ENCODE measurements at places on chromosomes 3 and 15.
A peak's percentile ranks its signal among the peaks of the same experiment; 100 is the strongest.

- no peak for DNase-seq
Observed at GRCh38 chr3:7166460-7166859, 305.5 kb downstream of the GRM7 start.

DNA sequence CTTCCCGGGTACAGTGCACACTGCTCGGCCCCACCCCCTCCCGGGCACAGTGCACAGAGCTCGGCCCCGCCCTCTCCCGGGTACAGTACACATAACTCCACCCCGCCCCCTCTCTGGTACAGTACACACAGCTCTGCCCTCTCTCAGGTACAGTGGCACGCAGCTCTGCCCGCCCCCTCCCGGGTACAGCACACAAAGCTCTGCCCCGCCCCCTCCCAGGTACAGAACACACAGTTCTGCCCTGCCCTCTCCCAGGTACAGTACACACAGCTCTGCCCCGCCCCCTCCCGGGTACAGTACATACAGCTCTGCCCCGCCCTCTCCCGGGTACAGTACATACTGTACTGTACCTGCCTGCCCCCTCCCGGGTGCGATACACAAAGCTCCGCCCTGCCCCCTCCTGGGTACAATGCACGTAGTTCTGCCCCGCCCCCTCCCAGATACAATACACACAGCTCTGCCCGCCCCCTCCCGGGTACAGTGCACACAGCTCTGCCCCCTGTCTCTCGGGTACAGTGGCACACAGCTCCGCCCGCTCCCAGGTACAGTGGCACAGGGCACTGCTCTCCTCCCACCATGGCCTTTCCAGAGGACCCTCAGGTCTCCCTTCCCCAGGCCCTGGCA lies 16.4 kb upstream of the PRR20G start:
- no peak for DNase-seq

- DNase-seq: no peak
Observed at GRCh38 chr3:45794177-45794560, 2.2 kb downstream of the SLC6A20 start.

DNA sequence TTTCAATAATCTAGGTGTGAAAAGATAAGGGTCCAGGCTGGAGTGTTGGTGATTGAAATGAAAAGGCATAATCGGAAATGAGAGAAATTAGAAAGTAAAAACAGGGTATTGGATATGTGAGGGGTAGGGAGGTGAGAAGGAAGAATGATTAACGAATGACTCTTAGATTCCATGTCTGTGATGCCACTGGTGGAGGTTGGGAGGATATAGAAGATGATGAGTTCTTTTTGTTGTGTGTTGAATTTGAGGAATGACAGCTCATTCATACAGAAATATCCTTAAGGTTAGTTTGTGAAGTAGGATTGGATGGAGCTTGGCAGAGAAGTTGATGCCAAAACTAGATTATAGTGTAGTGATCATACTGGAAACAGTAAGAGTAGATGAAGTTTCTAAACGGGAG lies 72.2 kb upstream of the CCNL1 start:
- DNase-seq: no peak

GRCh38 chr3:182268711-182269110 lies 524.6 kb upstream of the ATP11B start:
- no peak for DNase-seq

DNA sequence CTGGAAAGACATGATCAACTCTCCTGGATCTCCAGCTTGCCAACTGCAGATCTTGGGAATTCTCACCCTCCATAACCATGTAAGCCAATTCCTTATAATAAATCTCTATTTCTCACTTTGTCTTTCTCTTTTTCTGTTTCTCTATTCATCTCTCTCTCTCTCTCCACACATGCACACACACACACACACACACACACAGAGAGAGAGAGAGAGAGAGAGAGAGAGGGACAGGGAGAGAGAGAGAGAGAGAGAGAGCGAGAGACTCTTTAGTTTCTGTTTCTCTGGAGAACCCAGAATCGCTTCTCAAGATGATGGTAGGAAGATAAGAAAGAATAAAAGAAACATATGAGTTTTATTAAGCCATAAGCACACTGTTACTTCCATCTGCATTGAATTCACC lies 111.9 kb downstream of the BCHE start:
- no peak for DNase-seq

- no peak for DNase-seq
Observed at GRCh38 chr3:183212096-183212495, 41.0 kb upstream of the B3GNT5 start.

DNA sequence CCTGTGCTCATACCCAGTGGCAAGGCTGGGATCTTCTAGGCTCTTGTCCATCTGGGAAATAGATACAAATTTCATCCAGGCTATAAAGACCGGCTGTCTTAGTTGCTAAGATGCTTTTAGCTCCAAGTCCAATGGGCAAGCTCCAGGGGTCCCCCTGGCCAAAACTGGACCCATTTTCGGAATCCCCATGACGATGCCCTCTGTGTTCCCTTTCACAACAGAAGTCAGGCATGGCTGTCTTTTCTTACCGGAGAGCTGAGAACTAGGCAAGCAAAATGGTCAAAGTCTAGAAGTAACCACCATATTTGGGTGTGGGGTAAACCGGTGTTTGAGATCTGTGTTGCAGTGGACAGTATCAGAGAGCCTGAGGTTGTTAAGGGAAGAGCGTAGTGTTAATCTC lies 1.0 kb downstream of the GLYCTK start:
- DNase-seq: no peak

DNA sequence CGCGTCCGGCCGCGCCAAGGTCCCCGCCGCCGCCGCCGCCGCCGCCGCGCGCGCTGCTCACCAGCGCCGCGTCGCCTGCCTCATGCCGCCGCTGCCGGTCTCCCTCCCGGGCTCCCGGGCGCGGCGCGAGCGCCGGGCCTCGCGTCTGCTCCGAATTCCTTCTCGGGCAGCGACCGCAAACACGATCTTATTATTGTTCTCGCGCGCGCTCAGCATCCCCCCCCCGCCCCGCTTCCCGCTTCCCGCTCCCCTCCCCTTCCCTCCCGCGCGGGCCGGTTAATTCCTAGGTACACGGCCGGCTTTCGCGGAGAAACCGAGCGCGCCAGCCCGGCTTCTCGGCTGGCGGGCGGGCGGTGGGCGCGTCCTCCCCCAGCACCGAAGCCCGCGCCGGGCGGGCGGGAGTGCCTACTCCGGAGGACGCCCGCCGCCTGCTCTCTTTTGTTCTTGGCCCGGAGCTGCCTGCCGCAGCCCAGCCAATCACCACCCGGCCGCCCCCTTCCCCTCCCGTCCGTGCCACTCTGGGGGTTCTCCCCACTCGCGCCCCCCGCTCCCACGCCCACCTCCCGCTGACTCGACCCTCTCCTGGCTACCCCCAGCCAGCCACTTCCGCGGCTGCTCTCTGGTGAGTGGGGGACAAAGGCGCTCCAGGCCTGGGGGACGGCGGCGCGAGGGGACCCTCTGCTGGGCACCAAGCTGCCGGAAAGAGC lies at the start of gene HDGFL3:
Gene HDGFL3 (minus strand): TSS at position 164 of the 707 bp plus-strand sequence. CDS start 409 bp downstream, outside the sequence.
- peak; percentile 25 for DNase-seq

GRCh38 chr3:21694506-21694905 lies 56.5 kb downstream of the ZNF385D start:
- DNase-seq: no peak

DNA sequence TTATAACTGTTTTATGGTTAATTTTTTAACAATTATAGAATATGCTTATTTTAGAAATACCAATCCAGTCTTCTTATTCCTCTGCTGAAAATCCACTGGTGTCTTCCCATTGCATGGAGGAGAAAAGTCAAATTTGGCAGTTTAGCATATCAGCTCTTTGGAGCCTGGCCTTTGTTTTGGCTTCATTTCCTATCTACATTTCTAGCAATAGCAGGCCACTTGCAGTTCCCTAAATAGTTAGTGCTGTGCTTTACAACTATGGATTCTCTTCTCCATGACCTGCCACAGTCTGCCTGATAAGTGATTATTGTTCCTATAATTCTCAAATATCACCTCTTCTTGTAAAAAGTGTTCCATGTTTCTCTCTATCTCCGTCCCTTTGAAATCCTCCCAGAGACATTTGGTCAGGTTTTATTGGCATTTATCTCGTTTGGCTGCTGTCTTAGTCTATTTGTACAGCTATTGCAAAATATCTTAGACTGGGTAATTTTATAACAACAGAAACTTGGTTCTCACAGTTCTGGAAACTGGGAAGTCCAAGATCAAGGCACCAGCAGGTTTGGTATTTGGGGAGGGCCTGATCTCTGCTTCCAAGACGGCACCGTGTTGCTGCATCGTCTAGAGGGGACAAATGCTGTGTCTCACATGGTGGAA lies 8.2 kb upstream of the SEC22A start:
- no peak for DNase-seq

DNA sequence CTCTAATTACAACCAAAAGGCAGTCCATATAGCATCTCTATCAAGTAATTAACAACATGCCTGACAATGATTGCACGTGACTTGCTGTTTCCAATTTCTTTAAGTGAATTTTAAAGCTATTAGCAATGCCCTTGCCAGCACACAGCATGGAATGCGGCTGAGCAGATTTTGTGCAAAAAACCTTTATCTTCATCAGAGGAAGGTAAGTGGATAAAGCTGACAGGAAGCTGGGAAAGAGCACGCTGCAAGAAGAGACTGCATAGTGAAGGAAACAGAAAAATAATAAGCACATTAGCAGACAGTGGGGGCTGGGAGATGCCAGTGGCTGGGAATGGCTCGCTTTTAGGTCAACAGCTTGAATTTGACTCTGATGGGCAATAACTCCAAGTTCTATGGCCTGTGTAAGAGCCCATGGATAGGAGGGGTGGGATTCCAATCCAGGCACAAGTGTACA lies 138.8 kb downstream of the PDZRN3 start:
- no peak for DNase-seq

- DNase-seq: no peak
Observed at GRCh38 chr3:185582236-185582635, 3.9 kb upstream of the SENP2 start.

- no peak for DNase-seq
Observed at GRCh38 chr3:112617285-112617684, 23.7 kb downstream of the CCDC80 start.

GRCh38 chr15:97981758-97982157 lies 21.3 kb downstream of the ARRDC4 start:
- DNase-seq: no peak

GRCh38 chr3:50447290-50447840 lies 56.1 kb downstream of the CACNA2D2 start:
- peak; percentile 54 for DNase-seq

DNA sequence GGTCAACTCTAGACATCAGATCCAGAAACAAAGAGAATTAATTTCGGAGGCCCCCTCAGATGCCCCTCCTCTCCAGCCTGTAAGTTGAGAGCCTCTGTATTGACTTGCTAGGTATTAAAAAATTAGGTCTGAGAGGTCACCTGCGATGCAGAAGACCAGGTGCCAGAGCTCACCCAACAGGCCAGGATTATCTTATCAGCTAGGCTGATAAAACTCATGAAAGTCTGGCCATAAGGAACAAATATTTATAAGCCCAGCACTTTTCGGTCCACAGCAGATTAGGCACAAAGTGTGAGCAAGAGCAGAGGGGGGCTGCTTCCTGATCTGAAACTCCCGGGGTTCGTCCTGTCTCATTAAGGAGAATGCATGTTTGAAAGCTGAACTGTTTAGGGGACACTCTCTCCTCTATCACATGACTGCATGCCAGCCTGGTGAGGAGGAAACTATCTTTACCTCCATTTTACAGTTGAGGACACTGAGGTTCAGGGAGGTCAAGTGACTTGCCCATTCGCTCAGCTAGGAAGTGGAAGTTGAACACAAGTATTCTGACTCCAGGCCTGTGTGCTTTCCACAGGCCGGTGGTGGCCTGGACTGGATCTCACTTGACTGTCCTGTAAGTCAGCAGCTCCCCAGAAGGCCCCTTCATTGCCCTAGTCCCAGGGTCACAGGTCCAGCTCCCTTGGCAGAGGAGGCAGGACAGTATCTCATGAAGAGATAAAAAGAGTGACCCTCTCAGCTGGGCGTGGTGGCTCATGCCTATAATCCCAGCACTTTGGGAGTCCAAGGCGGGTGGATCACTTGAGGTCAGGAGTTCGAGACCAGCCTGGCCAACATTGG lies 39.6 kb upstream of the MAGEF1 start:
- no peak for DNase-seq

DNA sequence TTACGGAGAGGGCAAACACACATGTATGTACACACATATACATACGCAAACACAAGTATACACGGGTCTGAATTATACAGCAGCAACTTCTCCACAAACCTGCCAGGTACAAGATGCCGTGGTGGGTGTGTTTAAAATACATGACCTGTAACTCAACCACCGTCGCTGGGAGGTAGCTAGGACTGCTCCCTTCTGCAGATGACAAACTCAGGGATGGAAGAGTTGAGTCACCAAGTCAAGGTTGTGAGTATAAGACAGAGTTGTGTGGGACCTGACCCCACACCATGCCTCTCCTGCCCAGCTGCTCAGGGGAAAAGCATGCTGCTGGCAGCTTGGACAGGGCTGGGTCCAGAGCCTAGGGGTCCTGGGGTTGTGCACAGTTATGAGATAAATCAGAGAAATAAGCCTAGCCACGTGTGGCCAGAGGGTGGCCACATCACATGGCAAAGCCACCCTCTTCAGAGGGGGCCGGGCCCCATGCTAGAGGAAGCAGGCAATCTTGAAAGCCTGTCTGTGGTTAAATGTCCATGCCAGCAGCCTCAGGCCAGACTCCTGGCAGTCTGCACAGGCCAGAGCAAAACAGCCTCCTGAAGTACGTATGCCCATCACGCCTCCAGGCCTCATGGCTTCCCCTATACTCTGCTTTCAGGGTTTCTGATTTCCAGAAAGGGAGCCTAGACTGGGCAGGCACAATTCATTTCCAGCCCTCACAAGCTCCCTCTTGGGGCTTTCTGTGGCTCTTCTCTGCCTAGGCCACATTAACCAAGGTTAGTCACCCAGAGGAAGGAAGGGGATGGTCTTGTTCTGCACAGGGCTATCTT lies 107.7 kb upstream of the RPL32 start:
- DNase-seq: no peak

Data from CD4-positive, alpha-beta T cell treated with Interleukin-15 for 1 hour (primary cell).